ENCODE measurements at places on chromosomes 12 and 14.

DNA sequence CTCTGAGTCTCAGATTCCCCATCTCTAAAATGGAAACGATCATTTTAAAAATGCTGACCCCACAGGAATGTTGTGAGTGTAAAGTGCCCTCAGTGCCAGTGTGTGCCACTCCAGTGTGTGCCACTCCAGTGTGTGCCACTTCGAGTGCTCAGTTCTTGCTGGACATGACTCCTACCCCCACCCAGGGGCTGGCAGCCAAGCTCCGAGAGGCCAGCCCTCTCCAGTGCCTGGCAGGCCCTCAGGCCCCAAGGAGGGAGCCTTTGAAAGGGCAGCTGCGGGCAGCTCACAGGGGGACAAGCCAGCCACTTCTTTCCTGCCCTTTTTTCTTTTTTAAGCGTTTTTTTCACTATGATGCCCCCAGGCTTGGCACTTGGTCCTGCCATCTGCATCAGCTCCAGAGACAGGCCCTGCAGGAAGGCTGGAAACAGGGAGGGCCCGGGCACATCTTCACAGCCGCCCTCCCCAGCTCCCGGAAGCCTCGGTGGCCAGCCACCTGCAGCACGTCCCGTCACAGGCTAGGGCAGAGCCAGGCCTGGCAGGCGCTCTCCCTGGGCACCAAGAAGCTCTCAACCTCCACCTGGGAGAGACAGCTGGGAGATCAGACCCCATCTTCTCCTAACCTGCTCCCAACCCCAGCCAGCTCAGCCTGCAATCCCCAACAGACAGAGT, 29.8 kb downstream of the NCOR2 start:
- no peak for DNase-seq

GRCh38 chr14:84036840-84037239, 1493.1 kb upstream of the FLRT2 start:
- peak; percentile 79 for DNase-seq

- no peak for DNase-seq
Observed at GRCh38 chr12:92915365-92915764, 13.7 kb downstream of the EEA1 start.

DNA sequence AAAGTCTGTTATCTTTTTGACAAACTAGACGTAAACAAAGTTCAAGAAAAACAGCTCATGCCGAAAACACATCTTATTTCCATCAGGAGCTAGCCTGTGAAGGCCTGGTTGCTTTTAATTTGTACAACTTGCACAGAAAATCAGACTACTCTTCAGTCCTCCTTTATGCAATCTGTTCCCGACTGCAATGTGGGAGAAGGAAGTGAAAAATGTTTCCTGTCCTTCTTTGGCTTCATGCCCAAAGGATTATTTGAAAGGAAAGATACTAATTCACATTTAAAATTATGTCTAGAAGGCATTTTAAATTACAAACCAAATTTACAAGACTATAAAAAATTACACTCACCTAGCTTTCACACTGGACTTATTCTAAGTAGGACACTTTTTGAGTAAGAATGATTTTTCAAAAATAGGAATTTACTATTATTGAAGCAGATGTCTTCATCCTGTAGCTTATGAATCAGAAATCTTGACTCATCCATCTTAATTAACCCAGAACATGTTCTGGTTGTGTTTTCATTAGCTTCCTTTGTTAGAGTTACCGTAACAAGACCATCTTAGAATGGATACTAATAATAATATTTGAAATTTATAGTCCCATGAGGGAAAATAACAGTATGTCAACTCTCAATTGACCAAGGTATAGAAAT, 272.6 kb downstream of the PRKD1 start:
- no peak for DNase-seq

DNA sequence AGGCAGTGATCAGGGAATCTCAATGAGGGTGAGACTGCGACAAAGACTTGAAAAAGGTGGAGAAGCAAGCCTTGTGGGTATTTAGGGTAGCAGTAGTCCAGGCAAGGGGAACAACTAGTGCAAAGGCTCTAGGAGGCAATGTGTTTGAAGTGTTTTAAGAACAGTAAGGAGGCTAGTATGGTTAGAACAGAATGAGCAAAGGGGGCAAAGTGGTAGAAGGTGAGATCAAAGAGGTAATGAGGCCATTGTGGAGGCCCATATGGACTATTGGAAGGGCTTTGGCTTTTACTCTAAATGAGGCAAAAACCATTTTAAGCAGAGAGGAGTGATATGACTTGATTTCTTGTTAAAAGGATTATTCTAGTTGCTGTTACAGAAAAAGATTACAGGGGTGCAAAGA, 16.8 kb downstream of the HIF1A start:
- no peak for DNase-seq

GRCh38 chr12:93684716-93685115, 7.5 kb downstream of the CRADD start:
- no peak for DNase-seq

GRCh38 chr14:61812347-61813095, 50.3 kb downstream of the SNAPC1 start:
- no peak for DNase-seq

DNA sequence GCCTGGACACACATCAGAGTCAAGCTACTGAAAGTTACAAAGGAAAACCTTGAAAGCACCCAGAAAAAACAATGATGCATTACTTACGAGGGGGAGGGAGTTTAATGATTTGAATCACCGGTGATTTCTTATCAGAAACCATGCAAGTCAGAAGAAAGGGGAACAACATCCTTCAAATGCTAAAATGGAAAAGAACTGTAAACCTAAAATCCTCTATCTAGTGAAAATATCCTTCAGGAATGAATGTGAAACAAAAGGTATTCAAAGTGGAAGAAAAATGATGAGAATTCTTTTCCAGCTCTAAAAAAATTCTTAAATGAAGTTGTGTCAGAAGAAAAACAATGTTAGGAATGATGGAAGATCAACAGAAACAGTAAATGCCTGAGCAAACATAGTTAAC, 16.8 kb downstream of the SCAF11 start:
- no peak for DNase-seq

DNA sequence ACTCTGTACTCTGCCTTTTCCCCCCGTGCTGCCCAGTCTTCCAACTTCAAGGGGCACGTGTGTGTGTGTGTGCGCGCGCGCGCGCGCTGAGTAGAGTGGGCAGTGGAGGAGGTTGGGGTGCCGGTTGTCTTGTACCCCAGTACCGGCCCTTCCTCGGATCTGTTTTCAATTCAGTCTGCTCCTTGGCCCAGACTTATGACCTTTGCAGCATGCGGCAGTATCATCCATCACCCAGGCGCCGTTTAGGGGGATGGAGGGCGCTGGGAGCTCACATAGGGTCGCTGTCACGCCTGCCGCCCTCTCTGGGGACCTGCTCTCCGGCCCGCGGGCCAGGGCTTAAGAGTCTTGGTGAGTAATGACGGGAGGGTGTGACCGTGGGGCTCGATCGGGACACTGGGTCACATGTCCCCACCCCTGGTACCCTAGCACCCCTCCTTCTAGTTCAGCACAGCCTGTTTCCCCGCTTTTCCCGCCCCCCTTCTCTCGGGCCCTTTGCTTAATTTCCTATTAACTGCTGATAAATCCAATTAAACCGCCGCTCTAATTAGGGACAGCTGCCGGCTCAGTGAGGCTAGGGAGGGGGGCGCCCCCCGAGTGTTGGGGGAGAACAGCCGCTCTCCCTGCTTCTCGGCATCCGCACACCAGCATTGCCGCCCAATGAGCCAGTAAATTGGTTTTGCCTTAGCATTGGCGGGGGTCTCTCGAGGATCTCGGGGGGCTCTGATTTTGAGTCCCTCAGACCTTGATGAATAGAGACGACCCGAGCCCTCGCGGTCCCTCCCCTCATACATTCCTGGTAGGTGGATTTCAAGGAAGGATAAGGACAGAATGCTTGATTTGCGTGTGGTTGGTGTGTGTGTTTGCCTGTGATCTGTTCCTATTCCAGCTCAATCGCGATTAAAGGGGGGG, 9.3 kb downstream of the STAC3 start:
- no peak for DNase-seq

DNA sequence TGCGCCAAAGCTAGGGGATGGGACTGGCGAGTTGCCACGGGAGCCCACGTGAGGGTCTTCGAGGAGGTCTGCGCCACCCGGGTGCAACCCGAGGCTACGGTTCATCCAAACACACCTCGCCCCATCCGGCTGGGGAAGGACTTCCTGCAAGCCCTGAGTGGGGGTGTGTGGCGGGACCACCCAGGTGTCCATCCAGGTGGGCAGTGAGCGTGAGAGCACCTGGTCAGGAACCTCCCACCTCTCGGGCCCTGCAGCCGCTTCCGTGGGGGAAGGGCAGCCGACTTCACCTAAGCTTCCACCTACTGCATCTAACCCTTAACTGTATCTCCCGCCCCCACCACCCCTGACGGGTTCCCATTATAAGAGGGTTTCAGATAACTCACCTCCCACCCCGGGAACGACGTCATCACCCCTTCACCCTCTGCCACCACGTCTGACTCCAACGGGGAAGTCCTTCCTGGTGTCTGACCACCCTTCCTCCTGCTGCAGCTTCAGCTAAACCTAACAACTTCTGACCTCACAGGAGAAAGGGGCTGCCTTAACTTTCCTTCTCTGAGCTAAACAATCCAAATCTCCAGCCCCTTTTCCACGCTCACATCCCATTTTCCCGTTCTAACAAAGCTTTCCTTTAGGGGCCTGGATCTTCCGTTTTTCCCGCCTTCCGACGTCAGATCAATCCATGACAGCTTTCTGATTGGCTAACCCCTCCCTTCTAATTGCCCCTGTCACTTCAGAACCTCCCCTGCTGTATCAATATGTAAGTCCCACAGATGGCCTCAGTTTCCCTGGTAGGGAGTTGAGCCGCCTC, 27.4 kb upstream of the SMUG1 start:
- DNase-seq, result peak; percentile 57

DNA sequence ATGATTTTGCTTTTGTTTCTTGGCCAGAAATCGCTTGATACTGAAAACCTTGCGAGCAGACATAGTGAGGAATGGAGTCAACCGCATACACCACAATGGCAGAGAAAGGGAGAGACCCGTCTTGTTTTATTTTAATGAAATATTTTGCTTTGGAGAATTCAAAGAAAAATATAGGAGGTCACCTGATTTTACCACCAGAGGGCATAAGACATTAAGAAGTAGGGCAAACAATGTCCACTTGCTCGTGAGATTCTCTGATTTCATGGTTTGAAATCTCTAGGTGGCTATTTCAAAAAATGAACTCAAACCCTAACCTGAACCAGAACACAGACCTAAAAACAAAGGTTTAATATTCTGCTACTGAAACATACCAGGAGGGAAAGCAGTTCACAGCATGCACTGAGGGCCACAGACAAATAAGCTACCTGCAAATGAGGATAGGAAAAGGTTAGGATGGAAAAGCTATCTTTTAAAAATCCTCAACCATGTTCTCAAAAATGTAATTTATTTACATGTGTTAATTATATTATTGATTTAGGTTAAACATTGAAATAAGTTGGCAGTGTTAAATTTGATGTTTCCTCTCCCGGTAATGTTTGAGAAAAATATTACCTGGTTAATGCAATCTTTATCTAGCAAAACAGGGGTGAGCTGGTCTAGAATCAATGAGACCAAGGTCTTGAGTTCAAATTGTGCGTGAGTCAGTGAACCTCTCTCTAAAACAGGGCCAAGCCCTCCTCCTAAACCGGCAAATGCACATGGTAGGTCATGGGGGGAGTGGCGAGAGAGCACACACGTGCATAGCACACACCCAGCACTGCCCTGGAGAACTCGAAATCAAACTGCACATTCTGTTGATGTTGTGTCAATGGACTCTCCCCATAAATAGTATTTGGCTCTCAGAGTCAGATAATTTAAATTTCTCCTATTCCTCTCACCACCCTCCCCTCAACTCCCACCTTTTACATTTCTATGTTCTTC, 12.5 kb downstream of the IFNG-AS1 start:
- peak; percentile 50 for DNase-seq

DNA sequence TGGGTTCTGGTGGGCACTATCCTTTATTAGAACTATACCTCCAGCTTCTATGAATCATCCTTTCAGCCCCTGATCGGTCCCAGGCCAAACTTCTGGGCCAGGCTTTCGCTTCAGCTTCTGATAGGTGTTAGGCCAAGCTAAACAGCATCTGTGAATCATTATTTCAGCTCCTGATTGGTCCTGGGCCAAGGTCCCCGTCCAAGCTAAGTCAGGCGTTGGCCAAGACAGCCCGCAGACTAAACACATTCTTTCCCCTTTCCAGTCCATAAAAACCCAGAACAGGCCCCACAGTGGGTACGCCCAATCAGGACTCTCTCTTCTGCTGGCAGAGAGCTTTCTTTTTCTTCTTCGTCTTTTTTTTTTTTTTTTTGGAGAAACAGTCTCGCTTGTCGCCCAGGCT, 1808.9 kb upstream of the SEL1L start:
- no peak for DNase-seq

GRCh38 chr14:90697577-90698206, 118.5 kb downstream of the TTC7B start:
- peak; percentile 83 for DNase-seq

DNA sequence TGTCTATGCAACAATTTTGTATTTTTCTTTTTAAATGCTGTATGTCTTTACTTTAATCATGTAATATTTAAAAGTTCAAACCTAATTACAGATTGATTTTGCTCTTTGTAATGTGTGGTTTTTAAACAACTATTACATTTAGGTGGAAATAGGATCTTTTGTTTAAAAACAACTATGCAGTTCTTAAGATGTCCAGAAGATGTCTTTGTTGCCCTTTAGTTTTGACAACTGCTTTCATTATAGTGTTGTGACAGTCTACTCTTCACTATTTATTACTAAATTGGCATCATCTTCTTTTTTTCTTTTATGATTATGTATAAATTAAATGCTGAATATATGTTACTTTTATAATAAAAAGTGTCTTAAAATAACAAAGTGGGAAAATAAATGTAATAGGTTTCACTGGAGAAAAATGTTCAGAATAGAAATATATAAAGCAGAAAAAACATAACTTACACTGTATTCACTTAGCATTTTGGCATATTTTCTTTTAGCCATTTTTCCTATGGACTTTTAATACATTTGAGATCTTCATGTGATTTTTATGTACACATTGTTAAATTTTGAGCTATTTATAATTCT, 27.1 kb upstream of the PCNX4 start:
- DNase-seq, result peak; percentile 43

DNA sequence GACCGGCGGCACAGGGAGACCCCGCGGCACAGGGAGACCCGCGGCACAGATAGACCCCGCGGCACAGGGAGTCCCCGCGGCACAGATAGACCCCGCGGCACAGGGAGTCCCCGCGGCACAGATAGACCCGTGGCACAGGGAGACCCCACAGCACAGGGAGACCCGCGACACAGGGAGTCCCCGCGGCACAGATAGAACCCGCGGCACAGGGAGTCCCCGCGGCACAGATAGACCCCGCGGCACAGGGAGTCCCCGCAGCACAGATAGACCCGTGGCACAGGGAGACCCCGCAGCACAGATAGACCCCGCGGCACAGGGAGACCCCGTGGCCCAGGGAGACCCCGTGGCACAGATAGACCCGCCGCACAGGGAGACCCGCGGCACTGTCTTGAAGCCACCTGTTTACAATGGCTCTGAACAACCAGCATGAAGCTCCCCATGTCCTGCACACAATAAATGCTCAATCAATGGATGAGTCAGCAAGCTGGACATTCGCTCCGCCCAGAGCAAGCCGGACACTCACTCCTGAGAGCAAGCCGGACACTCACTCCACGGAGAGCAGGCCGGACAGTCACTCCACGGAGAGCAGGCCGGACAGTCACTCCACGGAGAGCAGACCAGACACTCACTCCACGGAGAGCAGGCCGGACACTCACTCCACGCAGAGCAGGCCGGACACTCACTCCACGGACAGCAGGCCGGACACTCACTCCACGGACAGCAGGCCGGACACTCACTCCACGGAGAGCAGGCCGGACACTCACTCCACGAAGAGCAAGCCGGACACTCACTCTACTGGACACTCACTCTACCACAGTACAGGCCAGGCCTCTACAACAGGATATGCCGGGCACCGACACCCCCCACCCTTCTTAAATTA, 121.9 kb downstream of the RFLNA start:
- DNase-seq, result no peak

- DNase-seq, result no peak
Observed at GRCh38 chr14:46399049-46399448, 252.5 kb downstream of the RPL10L start.

Data from NB4 (cell line).